ENCODE measurements at places on chromosomes 13 and 19. TPM values are rescaled to one million over a fixed set of nuclear protein-coding genes. Genes with fewer than 3 reads are reported as not detected.
A peak's percentile ranks its signal among the peaks of the same experiment; 100 is the strongest.

MEDAG gene
- not detected for total RNA-seq

SPACA4 gene
- total RNA-seq, result 0.55 TPM

KLK15 gene
- total RNA-seq, result not detected

PLVAP gene
- not detected for total RNA-seq

GPATCH1 gene
- total RNA-seq, result 5.9 TPM

LACC1 gene
- not detected for total RNA-seq

SHKBP1 gene
- 115 TPM for total RNA-seq

PRR36 gene
- 0.49 TPM for total RNA-seq

HRC gene
- total RNA-seq, result 7.2 TPM

SPINT2 gene
- total RNA-seq, result 383 TPM

PRODH2 gene
- not detected for total RNA-seq

ZNF613 gene
- total RNA-seq, result 3.5 TPM

CLEC17A gene
- total RNA-seq, result not detected

JUNB gene
- 35.9 TPM for total RNA-seq

USHBP1 gene
- 4.9 TPM for total RNA-seq

SIGLEC14 gene
- total RNA-seq, result not detected

HPN gene
- total RNA-seq, result not detected

RPS16 gene
- 180 TPM for total RNA-seq

- DNase-seq, result no peak
Observed at GRCh38 chr19:17841371-17841809, 6.4 kb downstream of the JAK3 start.

DNA sequence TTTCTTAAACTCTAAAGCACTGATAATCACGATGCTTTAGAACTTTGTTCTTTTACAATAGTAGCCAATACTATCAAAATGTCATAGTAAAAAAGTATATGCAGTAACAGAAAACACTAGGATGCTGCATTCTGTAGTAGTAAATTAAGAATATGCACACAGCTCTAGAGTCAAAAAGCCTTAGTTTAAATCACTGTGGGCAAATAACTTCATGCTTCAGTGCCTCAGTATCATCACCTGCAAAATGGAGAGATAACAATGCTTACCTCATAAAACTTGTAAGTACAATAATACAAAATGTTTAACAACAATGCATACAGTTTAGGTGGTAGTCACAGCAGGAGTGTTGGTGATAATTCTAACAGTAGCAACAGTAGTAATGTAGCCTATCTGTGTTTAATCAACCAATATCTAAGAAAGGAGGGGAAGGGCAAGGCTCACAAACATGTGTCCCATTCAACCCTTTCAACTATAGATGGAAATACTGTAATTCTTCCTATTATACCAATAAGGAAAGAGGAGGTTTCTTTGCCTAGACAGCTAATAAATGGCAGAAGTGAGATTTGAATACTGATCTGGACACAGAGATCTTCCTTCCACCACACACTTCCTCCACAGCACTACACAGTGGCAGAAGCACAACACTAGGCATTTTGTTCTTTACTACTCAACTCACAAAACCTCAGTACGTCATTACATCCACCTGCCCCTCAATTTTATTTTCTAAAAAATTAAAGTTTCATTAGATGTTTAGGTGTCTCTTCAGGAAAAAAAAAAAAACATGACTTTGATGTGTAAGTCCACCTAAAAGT is 4.6 kb downstream of the RBM26 start:
- DNase-seq, result no peak

GRCh38 chr13:64099994-64100393 is 2684.3 kb upstream of the PCDH20 start:
- DNase-seq, result no peak

GRCh38 chr19:8331263-8331845 is 10.1 kb downstream of the RPS28 start:
- no peak for DNase-seq

DNA sequence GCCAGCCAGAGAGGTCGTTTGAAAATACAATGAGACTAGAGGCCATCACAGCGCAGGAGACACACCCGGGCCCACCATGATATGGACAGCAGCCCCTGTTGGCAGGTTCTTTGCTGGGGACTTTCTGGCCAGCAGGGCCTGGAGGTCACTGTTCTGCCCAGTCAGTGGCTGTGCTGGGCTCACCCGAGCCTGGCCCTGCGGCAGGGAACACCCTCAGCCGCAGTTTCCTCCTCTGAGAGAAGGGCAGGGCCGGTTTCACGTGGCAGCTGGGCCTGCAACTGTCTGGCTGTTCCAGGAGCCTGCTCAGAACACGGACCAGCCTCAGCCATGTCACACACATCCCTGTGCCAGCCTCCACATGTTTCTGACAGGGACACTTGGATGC is 39.4 kb downstream of the ADPRHL1 start:
- DNase-seq, result no peak

DNA sequence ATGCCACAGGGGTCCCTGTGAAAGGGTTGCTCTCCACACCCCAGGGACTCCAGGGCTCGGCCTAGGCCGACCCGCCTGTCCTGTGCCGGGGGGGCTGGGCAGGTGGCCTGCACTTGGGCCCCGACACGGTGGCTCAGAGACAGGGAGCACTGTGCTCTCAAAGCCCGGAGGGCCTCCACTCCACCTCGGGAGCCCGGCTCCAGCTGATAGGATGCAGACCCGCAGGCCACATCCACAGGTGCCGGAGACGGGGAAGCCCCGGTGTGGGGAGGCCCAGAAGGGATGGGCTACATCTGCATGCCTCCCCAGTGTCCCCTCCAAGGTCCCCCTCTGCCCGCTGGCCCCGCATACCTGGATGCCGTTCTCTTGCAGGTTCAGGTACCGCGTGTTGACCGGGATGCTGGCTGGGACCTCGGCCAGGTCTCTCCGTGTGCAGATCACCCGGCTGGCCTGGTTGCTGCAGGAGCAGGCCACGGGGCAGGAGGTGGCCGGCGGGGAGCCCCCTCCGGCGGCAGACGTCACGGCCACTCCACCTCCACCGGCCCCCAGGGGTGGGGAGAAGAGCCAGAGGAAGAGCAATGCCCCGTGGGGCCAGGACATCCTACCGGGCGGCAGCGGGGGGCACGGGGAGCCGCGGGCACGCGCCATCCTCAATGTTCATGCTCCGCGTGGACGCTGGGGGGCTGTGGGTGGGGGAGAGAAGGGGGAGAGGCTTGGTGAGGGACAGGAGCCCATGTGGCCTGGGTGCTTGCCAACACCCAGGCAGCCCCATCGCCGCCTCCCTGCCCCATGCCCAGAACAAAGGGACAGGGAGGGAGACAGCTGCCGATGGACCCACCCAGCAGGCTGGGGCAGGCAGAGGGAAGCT is 19.8 kb downstream of the LRRC4B start:
- peak; percentile 72 for DNase-seq

DNA sequence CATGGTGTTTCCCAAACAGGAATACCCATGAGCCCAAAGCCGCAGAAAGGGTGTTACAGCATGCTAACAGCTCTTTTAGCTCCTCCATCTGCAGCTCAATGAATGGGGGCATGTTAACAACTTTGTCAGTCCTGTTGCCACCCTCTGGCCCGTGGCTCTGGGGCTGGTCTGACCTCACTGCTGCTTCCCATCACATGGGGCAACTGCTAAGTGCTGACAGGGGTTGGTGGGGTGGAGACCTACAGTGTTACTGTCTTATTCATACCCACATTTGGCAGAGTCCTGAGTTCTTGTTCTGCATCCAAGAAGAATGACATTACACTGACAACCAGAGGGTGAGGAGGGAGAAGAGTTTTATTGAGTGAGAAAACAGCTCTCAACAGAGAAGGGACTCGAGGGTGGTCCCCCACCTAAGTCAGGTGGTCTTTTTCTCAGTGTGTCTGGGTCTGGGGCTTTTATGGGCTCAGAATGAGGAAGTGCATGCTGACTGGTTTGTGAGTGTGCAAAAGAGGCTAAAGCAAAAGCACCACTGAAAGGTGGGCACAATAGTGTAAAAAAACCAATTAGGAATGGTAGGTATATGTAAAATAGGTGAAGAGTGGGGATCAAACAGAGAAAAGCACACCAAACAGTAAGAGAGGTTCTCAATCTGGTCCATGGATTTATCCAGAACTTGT is 1952.0 kb upstream of the PCDH20 start:
- no peak for DNase-seq

DNA sequence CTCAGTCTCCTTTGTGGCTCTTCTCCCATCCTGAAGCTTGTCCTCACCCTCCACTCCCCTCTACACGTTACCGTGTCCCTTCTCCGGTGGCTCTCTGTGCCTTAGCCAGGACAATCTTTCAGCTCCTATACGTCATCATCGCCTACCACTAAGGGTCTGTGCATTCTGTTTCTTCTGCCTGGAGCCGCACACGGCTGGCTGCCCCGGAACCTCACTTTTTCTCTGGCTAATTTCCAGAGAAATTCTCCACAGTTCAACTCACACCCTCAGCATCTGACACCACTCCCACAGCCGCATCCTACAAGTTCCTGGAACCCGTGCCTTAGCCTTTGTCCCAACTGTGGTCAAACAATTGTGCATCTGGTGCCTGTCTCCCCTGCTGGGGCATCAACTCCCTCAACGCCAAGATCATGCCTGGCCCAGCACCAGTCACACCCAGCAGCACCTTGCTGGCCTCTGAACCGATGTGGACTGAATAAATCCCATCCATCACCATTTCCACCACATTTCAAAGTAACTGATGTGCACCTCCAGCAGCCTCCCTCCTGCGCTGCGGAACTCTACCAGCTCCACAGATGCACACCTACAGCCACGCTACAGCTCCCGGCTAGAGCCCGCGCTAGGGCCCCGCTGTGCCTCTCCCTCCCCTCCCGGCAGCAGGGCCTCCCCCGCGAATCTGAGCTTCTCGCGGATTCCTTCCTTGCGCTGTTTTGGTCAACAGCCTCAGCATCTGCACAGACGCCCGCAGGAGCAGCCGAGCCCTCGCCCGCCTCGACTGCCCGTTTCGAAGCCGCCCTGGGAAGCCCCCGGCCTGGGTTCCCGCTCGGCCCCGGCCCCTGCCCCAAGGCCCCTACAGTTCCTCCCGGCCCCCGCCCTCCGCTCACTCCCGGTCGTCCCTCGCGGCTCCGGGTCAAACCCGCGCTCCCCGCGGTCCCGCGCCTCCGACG is 689 bp downstream of the DCUN1D2 start:
- peak; percentile 47 for DNase-seq

- no peak for DNase-seq
Observed at GRCh38 chr13:31073859-31074718, 87.6 kb downstream of the HSPH1 start.

DNA sequence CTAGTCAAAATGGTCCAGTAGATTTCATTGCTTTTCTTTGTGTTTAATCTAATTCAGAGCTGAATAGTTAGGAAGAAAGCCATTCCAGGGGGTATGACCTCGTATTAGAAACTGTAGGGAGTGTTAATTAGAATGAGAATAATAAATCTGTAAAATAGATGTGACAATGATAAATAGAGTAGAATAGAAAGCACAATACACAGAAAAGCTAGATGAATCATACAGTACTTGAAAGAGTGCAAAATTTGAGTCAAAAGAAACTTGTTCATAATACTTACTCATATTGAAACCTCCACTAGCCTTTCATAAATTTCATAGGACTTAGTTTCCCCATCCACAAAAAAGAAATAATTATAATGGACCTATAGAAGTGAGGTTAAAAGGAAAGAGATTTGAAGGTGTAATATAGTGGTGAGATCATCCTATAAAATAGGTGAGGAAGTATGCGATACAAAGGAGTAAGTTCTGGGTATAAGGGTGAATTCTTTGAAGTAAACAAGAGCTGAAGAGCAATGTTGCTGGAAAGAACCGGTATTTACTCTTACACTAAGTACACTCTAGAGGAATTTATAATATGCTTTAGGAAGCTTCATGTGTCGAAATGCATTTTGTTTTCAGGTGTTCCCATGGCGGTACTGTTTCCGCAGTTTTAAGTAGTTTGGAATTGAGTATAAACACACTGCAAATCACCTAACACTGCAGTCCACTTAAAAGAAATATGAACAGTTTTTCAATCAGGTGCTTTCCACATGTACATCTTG is 21.9 kb downstream of the PCDH17 start:
- no peak for DNase-seq

GRCh38 chr19:42247640-42248199 is 5.3 kb upstream of the GSK3A start:
- no peak for DNase-seq

DNA sequence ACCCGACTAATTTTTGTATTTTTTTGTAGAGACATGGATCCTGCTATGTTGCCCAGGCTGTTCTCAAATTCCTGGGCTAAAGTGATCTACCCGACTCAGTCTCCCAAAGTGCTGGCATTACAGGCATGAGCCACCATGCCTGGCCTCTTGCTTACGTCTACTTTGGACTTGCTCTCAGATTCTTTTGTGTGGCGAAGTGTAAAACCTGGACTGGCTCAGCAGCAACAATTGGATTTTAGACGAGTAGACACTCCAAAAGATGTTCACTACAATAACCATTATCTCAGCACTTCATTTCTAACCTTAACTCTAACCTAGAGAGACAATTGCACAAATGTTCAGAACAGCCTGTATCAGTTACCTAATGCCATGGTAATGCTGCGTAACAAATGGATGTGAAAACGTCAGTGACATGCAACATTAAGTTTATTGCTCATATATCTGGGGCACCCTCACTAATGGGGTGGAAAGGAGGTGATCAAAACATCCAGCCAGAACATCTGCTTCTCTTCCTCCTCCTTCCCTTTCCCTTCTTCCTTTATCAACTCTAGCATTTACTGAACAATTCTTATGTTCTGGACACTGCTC is 124.9 kb upstream of the MRI1 start:
- no peak for DNase-seq

GRCh38 chr19:40768869-40769268 is 6.5 kb upstream of the MIA start:
- no peak for DNase-seq

- DNase-seq, result no peak
Observed at GRCh38 chr19:41123716-41124294, 9.6 kb downstream of the CYP2F1 start.

DNA sequence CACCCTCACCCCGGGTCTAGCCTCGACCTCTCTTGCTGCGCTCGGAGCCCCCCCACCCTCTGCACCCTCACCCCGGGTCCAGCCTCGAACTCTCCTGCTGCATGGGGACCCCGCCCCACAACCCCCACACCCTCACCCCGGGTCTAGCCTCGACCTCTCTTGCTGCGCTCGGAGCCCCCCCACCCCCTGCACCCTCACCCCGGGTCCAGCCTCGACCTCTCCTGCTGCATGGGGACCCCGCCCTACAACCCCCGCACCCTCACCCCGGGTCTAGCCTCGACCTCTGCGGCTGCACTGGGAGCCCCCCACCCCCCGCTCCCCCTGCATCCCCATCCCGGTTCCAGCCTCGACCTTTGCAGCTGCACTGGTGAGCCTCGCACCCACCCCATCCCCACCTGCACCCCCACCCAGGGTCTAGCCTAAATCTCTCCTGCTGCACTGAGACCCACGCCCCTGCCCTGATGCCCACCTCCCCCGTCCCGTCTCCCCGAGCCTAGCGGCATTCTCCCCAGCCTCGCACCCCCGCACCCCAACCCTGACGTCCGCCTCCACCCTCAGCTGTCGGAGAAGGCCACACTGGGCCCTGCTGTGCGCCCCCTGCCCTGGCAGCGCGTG is 1.8 kb downstream of the CFD start:
- no peak for DNase-seq

GRCh38 chr19:16829822-16830289 is 658 bp downstream of the SIN3B start:
- DNase-seq, result peak; percentile 10

All from G401 (cell line).